Naive thymus-derived CD4-positive, alpha-beta T cell (primary cell): ENCODE measurements at places on chromosomes 13 and 19.

- DNase-seq: peak; percentile 33
These were observed 1.3 kb downstream of the UBL3 start for GRCh38 chr13:29849071-29849631.

- DNase-seq: no peak
These were observed 123.9 kb downstream of the SLITRK6 start for GRCh38 chr13:85675151-85675907.

- DNase-seq: no peak
These were observed 929.8 kb upstream of the SLITRK1 start for GRCh38 chr13:84812078-84812477.

GRCh38 chr13:46961719-46962118 is 64.9 kb upstream of the HTR2A start:
- DNase-seq: no peak

DNA sequence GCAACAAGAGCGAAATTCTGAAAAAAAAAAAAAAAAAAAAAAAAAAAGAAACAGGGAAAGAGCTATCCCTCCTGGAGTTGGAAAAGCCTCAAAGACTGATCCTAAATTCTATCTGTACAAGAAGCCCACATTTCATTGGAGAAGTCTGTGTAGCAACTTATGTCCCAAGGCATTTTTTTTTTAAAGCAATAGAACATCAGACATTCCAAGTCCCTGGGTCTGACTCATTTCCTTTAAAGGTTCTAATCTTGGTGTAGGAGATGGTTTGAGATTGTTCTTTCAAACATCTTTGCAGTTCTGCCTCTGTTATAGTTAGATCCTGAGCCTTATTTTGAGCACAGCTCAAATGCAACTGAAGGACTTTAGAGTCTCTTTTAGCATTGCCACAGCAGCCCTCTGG is 706.5 kb upstream of the MIR17HG start:
- no peak for DNase-seq

GRCh38 chr19:17281391-17282304 is at the start of gene ANKLE1:
ANKLE1 (plus strand) TSS chr19:17281901; CDS start chr19:17281921, 20 bp downstream.
- DNase-seq: no peak

DNA sequence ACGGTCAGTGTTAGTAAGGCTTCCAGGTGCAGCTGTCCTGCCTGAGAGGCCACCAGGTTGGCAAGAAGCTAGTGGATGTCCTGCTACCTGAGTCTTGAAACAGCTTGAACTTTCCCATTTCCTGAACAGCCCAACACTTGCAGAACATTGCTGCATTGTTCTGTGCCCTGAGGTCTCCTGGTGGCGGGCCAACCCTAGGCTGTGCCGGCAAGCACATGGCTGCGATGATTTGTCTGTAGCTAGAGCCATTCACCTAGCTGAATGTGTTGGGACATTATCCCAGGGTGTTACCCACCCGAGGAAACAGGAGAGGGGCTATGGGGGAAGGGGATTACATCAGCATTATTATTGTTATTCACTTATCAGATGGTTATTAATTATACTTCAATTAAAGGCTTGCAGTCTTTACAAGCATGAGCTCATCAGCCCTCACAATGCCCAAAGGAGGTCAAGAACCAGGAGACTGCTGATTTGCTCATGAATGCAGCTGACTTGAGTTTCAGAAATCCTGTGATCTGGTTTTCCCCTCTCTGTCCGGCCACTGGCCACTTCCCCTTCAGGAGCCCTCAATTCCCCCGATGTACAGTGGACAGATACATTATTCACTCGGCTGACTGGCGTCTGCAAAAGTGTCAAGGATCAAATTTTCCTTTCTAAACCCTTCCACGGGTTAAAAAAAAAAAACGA is 187.6 kb upstream of the TSC22D1 start:
- no peak for DNase-seq

DNA sequence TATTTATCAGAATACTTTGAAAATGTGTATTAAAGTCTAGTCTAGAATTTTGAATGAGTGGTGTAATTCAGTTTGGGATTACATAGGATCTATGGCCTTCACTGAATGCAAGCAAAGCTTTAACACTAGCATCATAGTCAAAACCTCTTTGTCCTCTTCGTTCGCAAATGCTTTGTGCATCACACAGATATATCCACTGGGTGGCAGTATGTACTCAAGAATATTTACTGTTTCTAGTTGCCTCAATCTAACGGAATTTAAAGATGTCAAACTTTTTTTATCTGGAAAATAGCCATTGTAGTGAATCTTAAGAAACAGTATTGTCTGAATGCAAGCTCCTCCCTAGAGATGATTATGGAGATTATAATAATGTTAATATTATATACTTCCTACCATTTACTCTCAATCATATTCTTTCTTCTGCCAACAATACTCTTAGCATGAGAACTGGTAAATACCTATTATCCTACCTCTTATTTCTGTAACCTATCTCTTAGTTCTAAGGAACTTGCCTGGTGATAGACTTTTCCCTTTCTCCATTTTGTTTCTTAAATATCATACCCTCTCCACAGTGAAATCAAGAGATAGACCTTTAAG is 25.8 kb downstream of the LACC1 start:
- peak; percentile 61 for DNase-seq

DNA sequence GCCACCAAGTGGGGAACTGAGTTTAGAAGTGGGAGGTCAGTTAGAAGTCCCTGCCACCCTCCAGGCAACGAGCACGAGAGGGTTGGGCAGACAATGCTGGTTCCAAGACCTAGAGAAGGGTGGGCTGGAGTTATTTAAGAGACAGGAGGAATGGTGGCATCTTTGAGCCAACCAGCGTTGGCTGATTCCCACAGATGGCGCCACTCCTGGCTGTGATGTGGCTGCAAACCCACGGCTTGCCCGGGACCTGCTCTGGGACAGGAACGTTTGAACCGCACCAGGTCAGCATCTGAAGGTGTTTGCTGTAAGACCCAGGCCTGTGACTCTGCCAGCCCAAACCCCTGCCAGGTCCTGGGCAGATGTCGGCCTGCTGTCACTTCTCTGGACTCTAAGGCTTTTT is 42.8 kb downstream of the BICRA start:
- no peak for DNase-seq

GRCh38 chr19:597406-598315 is 8.0 kb downstream of the HCN2 start:
- DNase-seq: no peak

DNA sequence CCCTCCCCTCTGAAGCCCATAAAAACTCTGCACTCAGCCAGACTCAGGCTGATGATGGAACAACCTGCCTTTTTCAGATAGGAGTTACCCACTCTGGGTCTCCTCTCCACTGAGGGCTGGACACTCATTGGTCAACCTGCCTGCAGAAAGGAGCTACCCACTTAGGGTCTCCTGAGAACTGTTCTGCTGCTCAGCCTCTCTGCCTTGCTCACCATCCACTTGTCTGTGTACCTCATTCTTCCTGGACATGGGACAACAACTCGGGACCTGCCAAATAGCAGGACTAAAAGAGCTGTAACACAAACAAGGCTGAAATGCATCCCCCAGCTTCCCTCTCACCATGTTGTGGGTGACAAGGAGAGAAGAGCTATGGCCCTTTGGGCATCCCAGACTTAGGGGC is 18.4 kb upstream of the RCBTB2 start:
- DNase-seq: no peak
